ENCODE measurements at places on chromosomes 2 and 18.

DNA sequence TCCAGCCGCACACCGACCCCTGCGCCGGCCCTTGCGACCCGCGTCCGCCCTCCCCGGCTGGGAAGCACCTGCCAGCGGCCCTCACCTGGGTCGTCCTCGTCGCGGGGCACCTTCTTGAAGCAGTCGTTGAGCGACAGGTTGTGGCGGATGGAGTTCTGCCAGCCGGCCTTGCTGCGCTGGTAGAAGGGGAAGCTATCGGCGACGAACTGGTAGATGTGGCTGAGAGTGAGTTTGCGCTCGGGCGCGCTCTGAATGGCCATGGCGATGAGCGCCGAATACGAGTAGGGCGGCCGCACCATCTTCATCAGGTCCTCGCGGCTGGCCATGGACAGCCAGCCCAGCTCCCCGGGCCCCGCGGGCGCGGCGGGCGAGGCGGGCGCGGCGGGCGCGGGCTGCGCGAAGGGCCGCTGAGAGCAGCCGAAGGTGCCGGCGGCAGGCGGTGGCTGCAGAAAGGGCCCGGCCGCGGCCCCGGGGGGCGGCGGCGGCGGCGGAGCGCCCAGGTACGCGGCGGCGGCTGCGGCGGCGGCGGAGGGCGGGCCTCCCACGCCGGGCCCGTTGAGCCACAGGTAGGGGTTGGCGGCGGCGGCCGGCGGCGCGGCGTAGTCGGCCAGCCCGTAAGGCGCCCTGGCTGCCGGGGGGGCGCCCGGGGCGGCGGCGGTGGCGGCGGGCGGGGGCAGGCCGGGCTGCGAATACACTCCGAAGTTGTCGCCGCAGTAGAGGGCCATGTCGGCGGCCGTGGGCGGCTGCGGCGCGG, 505 bp downstream of the FOXI3 start:
- no peak for DNase-seq

DNA sequence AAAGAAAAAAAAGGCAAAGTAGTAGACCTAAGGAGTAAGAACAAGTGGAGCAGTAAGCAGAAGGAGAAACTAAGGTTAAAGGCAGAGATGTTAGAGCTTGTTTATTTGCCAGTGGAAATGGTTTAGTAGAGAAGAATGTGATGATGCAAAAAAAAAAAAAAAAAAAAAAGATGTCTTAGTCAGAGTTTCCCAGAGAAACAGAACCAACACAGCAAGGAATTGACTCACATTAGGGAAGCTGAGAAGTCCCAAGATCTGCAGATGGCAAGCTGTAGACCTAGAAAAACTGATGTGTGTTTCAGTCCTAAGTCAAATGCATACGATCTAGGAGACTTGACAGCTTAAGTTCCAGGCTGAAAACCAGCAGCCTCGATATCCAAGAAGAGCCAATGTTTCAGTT, 1548.8 kb upstream of the LRRTM1 start:
- DNase-seq: peak; percentile 57

DNA sequence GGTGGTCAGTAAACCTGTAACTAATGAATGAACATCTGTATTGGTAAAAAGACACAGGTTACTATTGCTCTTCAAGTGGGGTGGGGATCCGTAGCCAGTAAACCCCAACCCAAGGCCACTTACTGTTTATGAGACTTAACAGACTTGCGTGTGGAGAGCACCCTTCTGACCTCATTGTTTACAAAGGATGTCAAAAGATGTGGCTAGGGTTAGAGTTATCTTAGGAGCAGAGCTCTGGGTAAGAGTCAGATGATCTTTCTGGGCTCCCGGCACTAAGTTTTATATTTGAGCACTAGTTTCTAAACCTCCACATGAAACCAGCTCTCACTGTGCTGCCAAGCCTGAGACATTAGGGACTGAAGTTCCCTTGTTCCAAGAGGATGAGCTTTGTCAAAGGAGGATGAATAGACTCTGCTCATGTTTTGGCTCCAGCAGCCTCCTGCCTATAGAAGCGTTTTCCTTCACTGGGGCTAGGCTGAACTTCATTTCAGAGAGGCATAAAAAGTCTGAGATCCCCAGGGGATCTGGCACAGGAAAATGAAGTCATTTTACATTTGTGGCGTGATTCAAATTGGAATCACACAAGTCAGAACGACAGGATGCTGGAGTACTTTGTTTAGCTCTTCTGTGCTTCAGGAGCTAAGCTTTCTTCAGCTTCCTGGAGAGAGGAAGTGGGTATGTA, 403.1 kb upstream of the TRIB2 start:
- DNase-seq: no peak

GRCh38 chr2:176104316-176105077, 2.6 kb upstream of the HOXD11 start:
- DNase-seq: peak; percentile 97

DNA sequence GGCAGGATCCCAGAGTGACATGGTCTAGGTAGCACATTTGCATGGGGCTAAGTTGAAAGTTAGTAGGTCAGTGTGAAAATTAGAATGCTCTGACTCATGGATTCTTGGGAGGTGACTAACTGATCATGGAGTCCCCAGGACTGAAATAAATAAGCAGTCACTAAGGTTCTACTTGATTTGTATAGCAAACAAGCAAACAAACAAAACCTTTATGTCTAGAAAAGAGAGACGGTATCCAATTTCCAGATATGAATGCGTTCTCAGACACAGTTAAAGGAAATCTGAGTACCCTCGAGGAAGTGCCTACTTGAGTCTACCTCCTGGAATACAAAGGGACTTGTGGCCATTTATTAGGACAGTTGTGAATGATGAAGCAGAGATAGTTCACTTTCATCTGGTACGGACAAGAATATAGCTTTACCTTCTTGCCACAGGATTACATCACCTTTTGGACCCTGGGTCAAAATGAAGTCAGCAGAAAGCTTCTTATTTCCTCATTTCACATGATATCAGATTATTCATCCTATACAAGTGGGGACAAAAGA, 54.3 kb upstream of the AGPS start:
- DNase-seq: peak; percentile 94

- no peak for DNase-seq
Measured at GRCh38 chr2:11008773-11009172, 97.0 kb downstream of the KCNF1 start.

DNA sequence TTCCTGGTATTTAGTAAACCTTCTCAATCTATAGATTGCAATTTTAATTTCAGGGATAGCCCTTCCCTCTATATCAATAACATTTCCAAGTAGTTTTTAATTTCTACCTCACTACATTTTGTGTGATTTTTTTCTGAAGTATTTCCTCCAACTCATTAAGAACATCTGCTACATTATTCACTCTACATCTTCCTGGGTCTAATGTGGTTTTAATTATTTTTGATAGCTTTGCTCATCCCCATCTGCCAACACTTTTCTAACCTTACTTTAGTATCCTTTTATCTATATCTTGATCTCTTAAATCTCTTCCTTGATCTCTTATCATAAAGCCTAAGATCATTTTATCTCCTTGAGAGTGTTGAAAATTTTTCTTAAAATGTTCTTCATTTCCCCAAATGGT, 278.3 kb upstream of the CYP26B1 start:
- no peak for DNase-seq

- no peak for DNase-seq
Measured at GRCh38 chr18:39208190-39208589, 1642.6 kb upstream of the CELF4 start.

- DNase-seq: peak; percentile 39
Measured at GRCh38 chr2:11996618-11997017, 250.2 kb downstream of the LPIN1 start.

DNA sequence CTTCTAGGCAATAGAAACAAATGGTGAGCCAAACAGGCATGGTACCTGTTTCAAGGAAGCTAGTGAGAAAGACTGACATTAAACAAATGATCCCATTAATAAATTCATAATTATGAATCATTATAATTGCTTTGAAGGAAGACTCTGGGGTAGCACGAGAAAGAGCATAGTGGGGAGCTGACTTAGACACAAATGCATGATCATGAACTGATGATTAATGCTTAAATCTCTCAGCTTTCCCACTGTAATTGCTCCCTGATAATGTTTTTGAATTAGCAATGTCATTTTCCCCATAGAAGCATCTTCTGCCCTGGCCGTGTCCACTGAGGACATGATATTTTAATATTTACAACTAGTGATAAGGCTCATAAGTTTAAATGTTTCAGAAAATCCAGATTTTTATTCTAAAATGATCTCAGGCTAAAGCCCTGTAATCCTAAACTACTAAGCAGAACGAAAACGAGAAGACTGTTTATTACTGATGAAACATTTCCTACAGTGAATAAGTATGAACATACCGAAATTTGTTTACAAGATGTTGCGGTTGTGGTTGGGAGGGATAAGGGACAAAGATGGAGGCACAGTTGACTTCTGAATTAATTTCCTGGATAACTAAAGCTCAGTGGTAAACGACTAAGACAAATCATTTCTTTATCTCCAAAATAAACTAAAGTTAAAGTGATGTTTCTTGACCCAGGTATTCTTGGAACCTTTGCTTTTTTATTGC, 47.3 kb upstream of the TACR1 start:
- peak; percentile 76 for DNase-seq

DNA sequence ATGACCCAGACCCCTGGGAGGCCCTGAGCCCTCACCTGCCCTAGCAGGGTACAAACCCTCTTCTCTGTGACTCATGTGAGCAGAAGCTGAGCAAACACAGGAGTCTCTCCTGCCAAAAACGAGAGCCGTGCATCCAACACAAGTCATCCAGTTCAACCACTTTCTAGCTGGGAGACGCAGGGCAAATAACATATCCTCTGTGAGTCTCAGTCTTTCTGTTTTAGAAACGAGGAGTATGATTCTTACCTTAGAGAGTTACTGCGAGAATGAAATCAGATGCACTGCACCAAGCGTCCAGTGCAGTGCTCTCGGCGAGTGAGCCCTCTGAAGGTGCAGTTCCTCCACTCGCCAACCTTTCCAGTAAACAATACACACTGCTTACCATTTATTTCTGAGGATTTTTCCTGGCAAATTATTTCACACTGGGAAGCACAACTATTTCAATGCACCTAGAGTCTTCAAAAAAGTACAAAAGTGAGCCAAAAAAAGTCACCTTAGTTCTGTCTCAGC, 331.8 kb upstream of the MYT1L start:
- DNase-seq: no peak

GRCh38 chr2:177535000-177535399, 142.4 kb downstream of the AGPS start:
- no peak for DNase-seq

DNA sequence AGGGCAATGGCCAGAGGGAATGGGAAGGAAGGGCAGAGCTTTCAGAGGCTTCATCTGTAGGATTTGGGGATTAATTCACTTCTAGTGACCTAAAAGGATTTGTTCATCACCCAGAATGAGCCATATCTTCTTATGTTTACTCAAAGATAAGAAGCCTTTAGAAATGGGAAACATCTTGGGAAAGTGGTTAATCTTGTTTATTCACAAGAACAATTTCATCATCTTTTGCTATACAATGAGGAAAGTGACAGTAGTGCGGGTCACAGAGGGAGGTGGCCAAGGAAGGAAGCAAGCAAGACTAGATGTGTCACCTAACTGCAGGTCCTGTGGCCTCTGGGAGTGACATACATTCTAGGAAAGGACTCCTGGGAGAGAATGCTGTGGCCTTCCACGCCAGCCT, 140.4 kb upstream of the ALPP start:
- no peak for DNase-seq

- no peak for DNase-seq
Measured at GRCh38 chr2:170092436-170093060, 85.4 kb upstream of the MYO3B start.

GRCh38 chr2:78263571-78263970, 741.4 kb upstream of the LRRTM4 start:
- DNase-seq: no peak

DNA sequence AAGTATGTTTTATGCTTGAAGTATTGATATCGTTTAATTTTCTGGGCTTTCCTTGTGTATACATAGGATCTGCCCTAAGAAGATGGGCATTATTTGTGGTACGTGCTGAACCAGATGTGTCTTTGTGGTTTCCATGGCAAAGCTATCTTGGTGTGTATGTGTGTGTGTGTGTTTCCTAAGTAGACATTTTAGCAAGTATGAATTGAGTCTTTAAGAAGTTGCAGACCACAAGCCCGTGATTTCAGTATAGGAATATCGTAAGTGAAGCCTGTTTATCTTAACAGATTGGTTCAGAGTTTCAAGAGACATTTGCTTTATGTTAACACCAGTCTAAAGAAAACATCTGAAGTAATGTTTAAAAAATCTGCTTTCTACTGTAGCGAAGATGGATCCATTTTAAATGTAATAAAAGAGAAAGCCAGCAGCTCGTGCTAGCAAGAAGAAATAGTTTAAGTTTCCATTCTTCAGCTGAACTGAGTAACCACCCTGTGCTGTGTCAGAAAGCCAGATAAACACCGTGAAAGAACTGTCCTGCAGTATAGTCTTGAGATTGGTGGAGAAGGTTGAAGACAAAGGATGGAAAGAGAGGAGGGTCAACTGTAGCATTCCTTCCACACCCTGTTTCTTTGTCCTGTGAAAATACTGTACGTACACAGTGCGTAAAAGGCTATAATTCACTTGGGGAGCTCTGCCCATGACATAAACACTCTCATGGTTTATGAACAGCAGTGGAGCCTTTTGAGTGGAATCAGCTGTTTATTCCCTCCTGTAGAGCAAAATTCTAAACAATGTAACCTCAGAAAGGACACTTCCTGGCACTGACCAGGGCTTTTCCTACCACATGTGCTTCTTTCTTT, 91.9 kb upstream of the FOSL2 start:
- DNase-seq: peak; percentile 69

DNA sequence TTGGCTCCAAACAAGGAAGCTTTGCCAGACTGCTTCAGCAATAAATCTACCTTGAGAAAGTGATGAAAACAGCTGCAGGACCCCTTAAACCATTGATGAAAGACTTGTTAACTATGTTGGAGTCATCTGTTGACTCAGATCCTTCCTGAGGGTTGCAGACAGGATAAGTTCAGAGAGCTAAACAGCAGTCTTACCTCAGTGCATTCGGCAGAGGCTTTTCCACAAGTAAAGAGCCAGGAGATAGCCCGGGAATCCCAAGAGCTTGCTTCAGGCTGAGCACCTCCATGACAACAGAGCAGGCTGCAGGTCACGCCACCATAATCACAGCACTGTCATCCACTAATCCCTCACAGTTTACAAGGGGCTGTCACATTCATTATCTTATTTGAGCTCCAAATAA, 23.7 kb downstream of the KIAA2012 start:
- DNase-seq: peak; percentile 30

DNA sequence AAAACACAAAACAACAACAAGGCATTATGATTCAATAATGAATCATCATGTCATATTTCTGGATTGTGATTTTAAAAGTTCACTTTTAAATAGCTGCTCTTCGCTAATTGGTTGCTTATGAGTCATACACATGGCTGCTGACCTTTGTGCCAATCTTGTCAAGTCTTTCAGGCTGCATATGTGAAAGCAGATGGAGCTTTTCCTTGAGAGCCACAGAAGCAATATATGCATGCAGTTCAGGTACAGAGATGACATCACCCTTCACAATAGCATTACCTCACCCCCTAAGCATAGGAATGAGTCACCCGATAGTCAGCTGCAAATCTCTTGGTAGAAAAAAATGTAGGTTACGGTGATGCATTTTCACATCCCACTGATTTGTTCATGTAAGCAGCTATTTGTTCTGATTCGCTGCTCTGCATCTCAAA, 27.2 kb downstream of the EIF2AK3 start:
- peak; percentile 96 for DNase-seq

- no peak for DNase-seq
Measured at GRCh38 chr2:198004173-198004572, 199.8 kb downstream of the PLCL1 start.

- DNase-seq: no peak
Measured at GRCh38 chr2:133927894-133928293, 326.0 kb upstream of the MGAT5 start.

- no peak for DNase-seq
Measured at GRCh38 chr2:138294451-138294850, 207.1 kb upstream of the SPOPL start.

GRCh38 chr2:64485331-64485730, 31.4 kb downstream of the LGALSL start:
- no peak for DNase-seq

- no peak for DNase-seq
Measured at GRCh38 chr2:190529486-190530247, 4.9 kb downstream of the NEMP2 start.
